NT2/D1 (cell line): ENCODE measurements at places on chromosomes 3 and 15.

DNA sequence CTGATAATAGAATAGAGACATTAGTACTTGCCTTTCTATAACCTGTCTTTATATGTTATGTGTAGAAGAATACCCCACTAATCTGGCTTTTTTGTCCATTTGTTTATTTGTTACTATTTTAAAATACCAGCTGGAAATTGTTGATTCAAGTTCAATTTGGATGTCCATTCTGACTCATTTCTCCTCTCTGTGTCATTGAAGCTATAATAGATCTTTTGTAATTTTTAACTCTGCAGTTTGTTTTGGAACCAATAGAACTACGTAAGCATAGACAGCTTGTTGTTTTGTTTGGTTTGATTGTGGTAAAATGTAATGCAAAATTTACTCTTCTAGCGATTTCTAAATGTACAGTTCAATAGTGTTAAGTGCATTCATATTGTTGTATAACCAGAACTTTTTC, 390.4 kb downstream of the ZIC1 start:
- DNase-seq: no peak

GRCh38 chr3:131200636-131201199, 174.0 kb downstream of the NEK11 start:
- no peak for DNase-seq

DNA sequence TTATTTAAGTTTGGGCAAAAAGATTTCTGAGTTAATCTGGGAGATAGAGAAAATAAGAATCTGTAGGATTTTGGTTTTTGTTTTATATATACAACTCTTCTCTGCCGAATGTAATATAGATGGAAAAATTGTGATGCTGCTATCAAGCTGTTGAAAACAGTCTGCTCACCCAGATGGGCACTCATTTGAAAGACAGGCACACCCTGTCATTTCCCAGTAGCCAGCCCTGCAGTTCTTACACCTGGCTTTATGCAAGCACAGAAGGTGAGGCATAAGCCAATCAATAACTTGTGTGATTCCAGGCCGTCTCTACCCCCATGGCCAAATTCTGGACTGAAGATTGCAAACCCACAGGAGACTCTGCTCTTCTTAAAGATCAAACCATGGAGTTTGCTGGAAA, 27.1 kb upstream of the PTX3 start:
- no peak for DNase-seq

DNA sequence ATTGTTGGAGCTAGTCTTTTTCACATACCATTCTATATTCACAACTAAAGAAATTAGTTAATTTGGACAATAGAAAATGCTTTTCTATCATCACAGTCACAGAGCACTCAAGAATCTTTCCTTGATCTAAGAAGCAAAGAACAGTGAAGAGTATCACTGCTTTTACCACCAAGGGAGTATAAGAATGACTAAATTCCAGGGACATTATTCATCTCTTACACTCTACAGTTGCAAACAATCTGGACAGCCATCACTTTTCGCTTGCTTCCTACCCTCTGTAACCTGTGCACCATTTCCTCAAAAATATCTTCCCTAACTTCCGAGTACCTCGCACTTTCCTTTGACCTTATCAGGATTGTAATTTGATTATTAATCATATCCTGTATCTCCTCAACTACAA, 359.5 kb upstream of the TMCO5A start:
- no peak for DNase-seq

DNA sequence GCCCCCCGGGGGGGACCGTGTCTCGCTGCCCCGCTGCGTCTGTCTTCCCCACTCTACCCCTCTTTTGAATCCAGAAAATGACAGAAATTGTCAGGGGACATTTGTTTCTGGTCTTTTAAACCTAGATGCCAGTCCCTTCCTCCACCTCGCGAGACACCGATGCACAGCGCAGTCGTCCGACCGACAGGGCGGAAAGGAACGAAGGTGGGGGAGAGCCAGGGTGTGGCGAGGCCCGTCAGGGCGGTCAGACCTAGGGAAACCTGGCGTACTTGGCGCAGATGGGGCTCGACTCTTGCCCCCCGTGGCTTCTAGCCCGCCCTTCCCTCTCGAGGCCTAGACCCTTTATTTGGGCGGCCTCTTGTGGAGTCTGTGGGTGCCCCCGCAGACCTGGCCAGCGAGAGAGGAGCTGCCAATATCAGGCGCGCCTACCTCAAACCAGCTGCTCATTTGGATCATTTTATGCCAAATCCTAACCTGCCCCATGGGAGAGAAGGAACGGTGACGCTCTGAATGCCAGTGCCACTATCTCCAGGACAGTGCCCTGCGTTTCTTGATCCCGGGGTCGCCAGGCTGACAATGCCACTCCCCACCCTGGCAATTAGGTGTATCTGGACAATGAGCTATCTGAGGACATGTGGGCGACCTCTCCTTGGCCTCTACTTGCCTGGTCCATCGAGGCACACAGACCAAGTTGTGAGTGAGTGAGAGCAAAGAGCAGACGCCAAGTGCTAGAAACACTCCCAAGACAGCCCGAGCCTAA, 500 bp upstream of the RAB6B start:
- DNase-seq: no peak

DNA sequence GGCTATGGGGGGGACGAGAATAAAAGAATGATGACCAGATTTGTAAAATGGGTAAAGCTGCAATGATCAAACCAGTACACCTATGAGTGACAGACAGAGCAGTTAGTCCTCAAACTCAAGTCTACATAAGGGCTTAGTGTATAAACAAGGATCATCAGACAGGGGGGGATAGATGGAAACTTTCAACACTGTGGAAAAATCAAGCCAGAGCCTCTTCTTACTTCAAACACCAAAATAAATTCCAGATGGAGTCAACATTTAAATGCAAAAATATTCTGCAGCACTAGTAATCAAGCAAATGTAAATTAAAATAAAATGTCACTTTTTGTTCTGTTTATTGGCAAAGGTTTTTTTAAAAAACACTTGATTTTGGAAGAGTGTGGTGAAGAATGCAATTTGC, 205.9 kb upstream of the RGMA start:
- no peak for DNase-seq

GRCh38 chr3:179450901-179451264, 387 bp downstream of the GNB4 start:
- no peak for DNase-seq

DNA sequence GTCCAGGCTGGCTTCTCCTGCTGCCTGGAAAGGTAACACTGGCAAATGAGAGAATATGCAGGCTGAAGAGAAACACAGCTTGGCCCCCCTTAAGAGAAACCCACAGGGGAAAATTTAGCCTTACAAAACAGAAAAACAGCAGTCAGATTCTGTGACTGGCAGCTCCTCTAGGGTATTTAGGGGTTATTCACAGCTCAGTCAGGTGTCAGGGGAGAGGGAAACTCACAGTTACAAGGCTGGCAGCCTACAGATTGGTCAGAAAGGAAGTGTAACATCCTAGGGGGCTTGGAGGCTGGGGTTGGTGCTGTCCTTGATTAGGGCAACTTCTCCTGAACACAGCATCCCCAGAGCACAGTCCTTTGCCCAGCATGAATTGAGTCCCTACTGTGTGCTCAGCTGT, 81.4 kb downstream of the SEMA5B start:
- DNase-seq: no peak

DNA sequence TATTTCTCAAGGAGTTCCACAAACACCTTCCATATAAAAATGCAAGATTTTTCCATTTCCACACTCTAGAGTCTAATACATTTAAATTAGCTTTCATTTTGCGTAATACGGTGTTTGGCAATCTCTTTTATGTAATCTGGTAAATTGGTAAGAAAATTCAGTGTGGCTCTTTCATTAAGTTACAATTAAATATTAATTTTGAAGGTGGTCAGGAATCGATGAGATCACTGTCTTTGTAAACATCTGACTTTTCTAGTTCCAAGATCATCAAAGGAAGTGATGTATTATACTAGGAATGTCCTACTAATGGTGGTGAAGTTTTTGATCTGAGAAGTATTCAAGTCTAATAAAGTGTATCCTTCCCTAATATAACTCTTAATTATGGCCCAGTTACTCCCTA, 1.1 kb upstream of the UTS2B start:
- no peak for DNase-seq

- DNase-seq: no peak
These were observed 884.7 kb downstream of the NAALADL2 start for GRCh38 chr3:175743733-175744400.

DNA sequence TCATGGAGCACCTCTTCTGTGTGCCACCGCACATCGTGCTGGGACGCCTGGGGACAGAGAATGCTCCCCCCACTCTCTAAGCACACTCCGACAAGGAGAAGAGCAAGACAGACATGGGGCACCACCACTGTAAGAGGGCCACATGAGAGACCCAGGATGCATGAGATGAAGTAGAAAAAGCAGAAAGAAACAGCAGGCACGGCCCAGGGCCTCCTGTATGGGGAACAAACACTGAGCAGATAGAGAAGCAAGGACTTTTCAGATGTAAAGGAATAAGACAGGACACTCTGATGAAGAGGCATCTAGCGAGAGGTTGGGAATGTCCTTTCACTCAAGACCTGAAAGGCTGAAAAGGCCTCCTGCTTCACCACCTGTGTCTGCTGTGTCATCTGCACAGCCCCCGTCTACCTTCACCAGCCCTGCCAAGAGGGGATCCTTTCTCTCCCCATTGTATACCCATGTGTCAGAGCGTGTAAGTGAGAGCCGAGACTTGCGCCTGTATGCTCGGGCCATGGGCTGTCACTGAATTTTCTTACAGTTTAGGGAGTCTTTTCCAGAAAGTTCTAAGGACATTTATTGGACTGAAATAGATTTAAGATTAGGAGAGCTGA, 125.6 kb downstream of the LRRK1 start:
- no peak for DNase-seq

GRCh38 chr3:178504128-178504527, 32.1 kb upstream of the KCNMB2 start:
- DNase-seq: no peak

DNA sequence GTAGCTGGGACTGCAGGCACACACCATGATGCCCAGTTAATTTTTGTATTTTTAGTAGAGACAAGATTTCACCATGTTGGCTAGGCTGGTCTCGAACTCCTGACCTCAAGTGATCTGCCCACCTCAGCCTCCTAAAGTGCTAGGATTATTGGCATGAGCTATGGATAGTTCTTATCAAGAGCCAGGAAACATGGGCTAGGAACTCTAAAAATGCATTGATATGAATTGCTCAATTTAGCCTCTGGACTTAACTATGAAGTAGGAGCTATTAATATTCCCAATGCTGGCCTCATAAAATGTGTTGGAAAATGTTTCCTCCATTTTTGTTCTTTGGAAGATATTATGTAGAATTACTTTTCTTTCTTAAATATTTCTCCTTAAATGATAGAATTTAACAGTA, 82.8 kb upstream of the PEX5L start:
- DNase-seq: no peak

- no peak for DNase-seq
These were observed 329.7 kb downstream of the UNC13C start for GRCh38 chr15:54307926-54308325.

- no peak for DNase-seq
These were observed 63.2 kb downstream of the MAGEF1 start for GRCh38 chr3:184648636-184649035.

DNA sequence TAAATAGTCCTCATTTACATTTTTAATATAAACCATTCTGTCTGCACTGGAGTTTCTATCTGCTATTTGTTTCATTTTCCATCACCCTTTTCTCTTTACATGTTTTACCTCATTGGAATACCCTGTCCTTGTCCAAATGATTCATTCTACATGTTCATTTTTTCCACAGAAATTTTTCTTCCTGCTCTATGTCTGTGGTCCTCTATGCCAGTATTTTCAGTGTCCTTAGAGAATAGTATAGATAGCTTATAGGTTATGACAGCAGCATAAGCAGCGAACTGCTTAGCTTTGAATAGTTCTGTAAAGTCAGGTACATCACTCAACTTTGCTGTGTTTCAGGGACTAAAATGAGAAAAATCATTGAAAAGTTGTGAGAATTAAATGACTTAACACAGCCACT, 742.3 kb upstream of the CBLB start:
- DNase-seq: no peak

- peak; percentile 16 for DNase-seq
These were observed 670 bp downstream of the PRKCI start for GRCh38 chr3:170222647-170223541.

- DNase-seq: no peak
These were observed 8.8 kb downstream of the RPL39L start for GRCh38 chr3:187130346-187131066.

DNA sequence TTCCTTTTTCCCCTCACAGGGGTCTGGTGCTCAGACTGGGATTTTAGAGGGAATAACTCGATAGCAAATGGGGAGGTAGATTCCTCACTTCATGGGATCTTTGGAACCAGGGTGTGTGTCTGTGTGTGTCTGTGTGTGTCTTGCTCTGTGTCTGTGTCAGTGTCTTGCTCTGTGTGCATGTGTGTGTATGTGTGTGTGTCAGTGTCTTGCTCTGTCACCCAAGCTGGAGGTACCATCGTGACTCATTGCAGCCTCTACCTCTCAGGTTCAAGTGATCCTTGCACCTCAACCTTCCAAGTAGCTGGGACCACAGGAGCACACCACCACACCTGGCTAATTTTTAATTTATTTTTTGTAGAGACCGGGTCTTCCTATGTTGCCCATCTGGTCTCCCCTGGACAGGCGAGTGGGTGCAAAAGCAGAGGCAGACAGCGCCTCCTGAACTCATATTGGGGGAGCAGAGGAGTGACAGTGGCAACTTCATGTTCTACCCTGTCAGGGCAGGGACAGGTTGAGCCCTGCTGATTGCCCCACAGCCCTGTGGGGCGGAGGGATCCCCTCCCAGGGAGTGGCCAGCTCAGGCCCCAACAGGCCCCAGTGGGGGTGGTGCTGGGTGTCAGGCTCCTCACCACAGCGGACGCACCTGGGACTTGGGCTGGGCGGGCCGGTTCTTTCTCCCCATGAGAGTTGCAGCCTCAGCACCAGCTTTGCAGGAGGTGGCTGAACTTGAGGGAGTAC, 10.4 kb upstream of the SEMA4B start:
- no peak for DNase-seq

- peak; percentile 69 for DNase-seq
These were observed 31.0 kb upstream of the PTPRG start for GRCh38 chr3:61530355-61530754.

GRCh38 chr15:39892418-39892817, 27.6 kb downstream of the GPR176 start:
- DNase-seq: no peak

DNA sequence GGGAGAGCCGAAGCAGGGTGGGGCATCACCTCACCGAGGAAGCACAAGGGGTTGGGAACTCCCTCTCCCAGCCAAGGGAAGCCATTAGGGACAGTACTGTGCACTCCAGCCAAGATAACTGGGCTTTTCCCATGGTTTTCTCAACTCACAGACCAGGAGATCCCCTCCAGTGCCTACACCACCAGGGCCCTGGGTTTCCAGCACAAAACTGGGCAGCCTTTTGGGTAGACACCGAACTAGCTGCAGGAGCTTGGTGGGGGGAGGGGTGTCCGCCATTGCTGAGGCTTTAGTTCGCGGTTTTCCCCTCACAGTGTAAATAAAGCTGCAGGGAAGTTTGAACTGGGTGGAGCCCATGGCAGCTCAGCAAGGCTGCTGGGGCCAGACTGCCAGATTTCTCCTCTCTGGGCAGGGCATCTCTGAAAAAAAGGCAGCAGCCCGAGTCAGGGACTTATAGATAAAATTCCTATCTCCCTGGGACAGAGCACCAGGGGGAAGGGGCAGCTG, 129.6 kb upstream of the LMCD1 start:
- DNase-seq: no peak

- no peak for DNase-seq
These were observed 826.6 kb downstream of the SQOR start for GRCh38 chr15:46461416-46461815.
